ENCODE measurements at places on chromosomes 3 and 15.
A peak's percentile ranks its signal among the peaks of the same experiment; 100 is the strongest.

DNA sequence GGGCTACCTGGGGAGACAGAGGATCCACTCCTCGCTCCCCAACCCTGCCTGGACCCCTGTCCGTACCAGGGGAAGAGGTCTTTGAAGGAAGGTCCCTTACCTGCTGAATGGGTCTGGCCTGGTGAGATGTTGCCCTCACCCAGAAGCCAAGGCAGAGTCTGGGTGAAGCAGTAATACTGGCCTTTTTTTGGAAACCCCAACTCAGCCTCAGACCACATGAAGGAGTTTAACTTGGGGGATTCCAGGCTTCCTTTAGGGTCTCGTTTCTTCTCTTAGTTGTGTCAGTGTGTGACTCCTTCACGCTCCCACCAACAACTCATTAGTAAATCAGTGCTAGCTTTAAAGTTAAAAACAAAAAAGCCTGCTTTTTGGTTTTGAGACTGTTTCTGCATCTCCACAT lies 45.6 kb downstream of the RTP1 start:
- DNase-seq: no peak

GRCh38 chr3:189554868-189555557 lies 76.2 kb upstream of the TP63 start:
- DNase-seq: no peak

GRCh38 chr3:73894474-73895213 lies 269.9 kb upstream of the PDZRN3 start:
- DNase-seq: no peak

GRCh38 chr3:187996609-187997008 lies 157.3 kb upstream of the LPP start:
- DNase-seq: no peak

GRCh38 chr3:46163556-46164041 lies 44.5 kb downstream of the CCR1 start:
- DNase-seq: peak; percentile 98

DNA sequence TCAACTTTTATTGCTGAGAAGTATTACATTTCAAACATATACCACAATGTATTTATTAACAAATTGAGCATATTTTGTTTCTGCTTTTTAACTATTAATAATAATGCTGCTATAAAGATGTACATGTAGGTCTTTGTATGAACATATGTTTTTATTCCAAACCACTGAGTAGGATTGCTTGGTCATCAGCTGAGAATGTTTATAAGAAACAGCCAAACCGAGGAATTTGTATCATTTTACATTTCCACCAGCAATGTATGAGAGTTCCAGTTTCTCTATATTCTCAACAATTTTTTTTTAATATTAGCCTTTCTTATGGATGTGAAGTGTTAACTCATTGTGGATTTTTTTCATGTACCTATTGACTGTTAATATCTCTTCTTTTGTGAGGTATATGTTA lies 119.5 kb upstream of the MDFIC2 start:
- DNase-seq: no peak

GRCh38 chr3:156614642-156615511 lies 59.5 kb upstream of the TIPARP start:
- DNase-seq: no peak
